GM13977 (cell line): ENCODE measurements at places on chromosomes 6 and 20.

GRCh38 chr6:41040940-41041536, 1.2 kb upstream of the TSPO2 start:
- DNase-seq: no peak

GRCh38 chr6:117512056-117512828, 29.8 kb downstream of the DCBLD1 start:
- no peak for DNase-seq

GRCh38 chr20:48196001-48196400, 410.7 kb upstream of the SULF2 start:
- DNase-seq: no peak

DNA sequence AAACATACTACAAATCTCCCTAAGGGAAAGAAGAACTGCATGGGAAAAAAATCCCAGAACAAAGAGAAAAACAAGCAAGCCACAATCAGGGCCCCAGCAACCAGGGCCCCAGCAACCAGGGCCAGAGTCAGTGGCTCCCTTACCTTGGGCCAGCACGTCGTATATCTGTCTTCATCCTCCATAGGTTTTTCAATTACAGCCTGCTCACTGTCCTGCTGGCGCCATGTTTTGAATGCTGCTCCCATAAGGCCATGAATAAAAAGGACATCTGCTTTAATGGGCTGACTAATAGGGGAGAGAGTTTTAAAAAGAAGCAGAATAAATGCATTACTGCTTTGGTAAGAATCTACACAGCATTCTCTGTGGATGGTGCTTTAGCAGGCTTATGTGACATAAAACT, 49.2 kb downstream of the SERAC1 start:
- no peak for DNase-seq

GRCh38 chr20:24779131-24779530, 169.9 kb upstream of the CST7 start:
- DNase-seq: no peak

DNA sequence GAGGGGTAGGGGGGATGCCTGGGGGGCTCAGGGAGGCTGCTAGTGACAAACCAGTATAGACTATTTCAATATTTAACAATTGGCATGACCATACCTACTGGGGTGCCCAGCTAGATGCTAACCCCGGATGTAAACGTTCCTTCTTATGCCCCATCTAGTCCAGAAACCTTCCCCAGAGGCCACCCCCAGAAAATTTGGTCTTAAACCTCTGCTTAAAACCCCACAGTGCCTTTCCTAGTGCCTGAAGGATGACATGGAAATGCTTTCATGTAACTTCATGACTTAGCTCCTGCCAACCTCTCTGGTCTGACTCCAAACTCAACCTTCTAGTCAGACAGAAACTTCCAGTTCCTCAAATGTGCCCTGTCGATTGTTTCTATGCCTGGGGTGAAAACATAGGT, 52.0 kb downstream of the JPH2 start:
- no peak for DNase-seq

- DNase-seq: no peak
These were observed 110.1 kb upstream of the HS3ST5 start for GRCh38 chr6:114452785-114453401.

DNA sequence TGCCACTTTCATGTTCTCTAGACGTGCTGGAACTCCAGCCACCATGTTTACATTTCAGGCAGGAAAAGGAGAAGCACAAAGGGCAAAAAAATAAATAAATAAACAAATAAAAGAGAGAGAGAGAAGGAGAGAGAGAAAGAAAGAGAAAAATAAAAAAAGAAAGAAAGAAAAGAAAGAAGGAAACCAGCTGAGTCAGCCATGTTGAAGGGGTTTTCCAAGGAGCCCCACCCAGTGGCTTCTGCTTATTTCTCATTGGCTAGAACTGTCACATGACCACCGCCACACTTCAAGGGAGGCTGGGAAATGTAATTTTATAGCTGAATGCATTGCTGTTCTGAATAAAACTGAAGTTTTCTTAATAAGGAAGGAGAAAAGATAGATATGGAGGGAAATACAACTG, 71.1 kb downstream of the BFSP1 start:
- DNase-seq: no peak

DNA sequence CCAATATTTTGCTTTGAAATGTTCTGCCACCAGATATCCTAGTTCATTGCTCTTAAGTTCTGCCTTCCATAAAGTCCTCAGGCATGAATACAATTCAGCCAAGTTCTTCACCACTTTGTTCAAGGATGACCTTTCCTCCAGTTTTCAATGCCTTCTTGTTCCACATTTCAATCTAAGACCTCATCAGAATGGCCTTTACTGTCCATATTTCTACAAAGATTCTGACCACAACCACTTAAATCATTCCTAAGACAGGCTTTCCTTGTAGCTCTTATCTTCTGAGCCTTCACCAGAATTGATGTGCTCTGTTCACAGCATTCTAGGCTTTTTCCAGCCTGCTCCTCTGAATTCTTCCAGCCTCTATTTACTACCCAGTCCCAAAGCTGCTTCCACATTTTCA, 319.0 kb downstream of the HACE1 start:
- DNase-seq: no peak

DNA sequence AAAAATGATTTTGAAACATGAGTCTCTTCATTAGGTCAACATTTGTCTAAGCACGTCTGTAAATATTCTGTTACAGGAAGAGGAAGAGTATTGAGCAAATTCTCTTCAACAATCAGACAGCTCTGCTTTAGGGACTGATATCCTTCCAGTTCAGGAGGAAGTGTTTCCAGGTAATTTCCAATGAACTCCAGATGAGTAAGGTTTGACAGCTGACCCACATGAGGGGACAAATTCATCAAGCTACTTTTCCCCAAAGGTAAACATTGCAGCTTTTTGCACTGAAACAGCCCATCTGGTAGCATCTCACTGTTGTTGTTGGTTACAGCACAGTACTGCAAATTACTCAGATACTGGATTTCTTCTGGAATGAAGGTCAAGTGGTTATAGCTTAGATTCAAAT, 18.1 kb downstream of the ENPP1 start:
- no peak for DNase-seq

DNA sequence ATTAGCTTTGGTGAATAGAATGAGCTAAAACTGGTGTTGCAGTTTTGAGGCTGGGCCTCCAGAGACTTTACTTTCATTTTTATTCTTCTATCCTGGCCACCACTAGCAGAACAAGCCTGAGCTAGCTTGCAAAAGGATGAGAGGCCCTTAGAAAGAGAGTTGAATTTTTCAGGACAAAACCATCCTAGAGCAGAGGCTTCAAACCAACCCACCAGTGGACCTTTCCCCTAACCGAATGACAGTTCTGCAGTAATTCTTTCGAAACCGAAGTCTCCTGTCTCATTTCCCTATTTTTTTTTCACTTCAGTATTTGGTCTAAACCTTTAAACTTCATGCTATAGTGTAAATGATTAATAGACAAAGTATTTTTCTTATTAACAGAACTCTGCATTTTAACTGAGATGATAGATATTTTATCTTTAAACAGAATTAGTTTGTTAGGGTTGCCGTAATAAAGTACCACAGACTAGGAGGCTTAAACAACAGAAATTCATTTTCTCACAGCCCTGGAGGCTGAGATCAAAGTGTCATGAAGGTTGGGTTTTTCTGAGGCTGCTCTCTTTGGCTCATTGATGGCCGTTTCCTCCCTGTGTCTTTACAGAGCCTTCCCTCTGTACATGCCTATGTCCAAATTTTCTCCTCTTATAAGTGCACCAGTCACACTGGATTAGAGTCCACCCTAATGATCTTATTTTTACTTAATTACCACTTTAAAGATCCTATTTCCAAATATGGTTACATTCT, 80.6 kb upstream of the PAK5 start:
- peak; percentile 14 for DNase-seq

GRCh38 chr6:31340228-31340627, 16.8 kb downstream of the HLA-B start:
- no peak for DNase-seq

DNA sequence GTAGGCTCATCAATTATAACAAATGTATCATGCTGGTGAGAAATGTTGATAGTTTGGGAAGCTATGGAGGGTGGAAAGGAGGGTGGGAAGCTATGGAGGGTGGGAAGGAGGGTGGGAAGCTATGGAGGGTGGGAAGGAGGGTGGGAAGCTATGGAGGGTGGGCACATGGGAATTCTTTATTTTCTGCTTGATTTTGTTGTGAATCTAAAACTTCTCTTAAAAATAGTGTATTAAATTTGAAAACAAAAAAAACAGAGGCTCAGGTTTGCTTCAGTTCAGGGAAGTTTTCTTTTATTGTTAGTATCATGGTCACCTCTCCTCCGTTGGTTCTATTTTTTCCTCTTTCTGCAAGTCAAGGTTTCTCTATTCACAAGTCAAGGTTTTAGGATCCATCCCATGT, 106.4 kb downstream of the SOD2 start:
- DNase-seq: no peak

GRCh38 chr20:24681634-24682495, 212.4 kb downstream of the SYNDIG1 start:
- no peak for DNase-seq

DNA sequence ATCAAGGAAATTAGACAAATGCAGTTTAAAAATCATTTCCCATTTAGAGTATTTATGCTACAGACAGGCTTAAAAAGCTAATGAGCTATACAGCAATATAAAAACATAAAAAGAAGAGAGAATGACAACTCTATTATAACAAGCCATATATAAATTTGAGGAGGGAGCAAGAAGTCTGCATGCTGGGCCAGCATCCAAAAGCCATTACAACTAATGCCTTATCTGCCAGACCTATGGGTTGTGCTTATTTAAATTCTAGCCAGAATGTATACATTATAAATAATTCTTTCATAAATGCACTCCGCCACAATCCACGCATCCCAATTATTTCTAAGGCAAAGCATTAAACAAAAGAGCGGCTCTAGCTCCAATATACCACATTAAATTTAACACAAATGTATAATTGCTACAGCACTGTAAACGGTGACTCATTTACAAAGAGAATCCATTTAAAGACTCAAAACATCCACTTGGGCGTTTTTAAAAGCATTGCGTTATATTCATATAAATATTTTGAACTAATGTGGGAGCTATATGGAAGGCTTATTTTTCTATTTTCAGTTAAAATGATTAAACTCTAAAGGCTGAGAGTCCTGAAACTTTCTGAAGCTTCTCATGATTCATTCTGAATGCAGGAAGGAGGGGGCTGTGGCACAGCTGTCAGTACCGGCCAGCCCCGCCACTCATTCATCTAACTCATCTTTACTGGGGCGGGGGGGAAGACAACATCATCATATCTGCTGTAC, 37.7 kb upstream of the RAB22A start:
- DNase-seq: peak; percentile 13

- no peak for DNase-seq
These were observed 11.2 kb downstream of the HLA-DQB1 start for GRCh38 chr6:32655203-32655710.

- no peak for DNase-seq
These were observed 201.7 kb upstream of the RREB1 start for GRCh38 chr6:6905961-6906518.

DNA sequence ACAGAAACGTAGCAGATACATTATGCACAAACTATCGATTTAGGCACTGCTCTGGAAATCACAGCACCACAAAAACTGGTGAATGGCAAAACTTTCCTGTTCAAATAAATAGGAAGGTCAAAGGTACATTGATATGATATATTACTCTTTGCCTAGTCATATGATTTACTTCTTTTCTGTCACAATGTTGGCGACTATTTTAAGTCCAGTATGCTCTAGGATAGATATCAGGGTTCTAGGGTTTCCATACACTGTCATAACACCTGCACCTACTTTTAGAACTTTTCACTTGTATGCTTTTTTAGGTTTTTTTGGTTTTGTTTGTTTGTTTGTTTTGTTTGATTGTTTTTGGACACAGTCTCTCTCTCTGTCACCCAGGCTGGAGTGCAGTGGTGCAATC, 25.0 kb downstream of the KHDC1L start:
- no peak for DNase-seq

- DNase-seq: no peak
These were observed 69.6 kb upstream of the TULP1 start for GRCh38 chr6:35582315-35582714.

GRCh38 chr6:50927800-50928199, 109.1 kb downstream of the TFAP2B start:
- DNase-seq: no peak

- no peak for DNase-seq
These were observed 70.0 kb downstream of the HDDC2 start for GRCh38 chr6:125231574-125232343.
